ENCODE measurements at places on chromosomes 2 and 18. TPM values are rescaled to one million over a fixed set of nuclear protein-coding genes. Genes with fewer than 3 reads are reported as not detected.

DNA sequence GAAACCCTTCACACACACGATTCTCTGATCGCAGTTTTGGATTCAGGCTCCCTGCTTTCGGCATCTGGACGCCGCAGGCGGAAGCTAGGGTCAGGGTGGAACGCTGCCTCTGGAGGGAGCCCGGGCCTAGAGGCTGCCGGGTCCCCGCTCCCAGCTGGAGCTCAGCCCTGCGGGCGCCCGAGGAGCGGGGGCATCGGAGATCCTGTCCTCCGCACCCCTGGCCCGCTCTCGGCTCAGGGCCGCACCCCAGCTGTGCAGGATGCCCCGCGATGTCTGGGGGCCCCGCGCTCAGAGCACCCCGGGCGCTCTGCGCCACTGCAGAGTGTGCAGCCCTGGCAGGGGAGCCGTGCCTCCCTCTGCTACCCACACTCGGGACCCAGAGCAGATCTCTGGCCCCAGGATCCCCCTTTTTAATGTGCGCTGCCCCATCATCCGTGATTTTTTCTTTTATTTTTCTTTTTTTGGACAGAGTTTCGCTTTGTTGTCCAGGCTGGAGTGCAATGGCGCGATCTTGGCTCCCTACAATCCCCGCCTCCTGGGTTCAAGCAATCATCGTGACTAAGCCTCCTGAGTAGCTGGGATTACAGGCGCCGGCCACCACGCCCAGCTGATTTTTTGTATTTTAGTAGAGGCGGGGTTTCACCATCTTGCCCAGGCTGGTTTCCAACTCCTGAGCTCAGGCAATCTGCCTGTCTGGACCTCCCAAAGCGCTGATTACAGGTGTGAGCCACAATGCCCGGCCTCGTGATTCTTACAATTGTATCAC is 54.8 kb upstream of the TUBA3E start:
- peak; percentile 45 for DNase-seq

GRCh38 chr18:51163543-51163942 is 33.9 kb downstream of the MEX3C start:
- no peak for DNase-seq

DNA sequence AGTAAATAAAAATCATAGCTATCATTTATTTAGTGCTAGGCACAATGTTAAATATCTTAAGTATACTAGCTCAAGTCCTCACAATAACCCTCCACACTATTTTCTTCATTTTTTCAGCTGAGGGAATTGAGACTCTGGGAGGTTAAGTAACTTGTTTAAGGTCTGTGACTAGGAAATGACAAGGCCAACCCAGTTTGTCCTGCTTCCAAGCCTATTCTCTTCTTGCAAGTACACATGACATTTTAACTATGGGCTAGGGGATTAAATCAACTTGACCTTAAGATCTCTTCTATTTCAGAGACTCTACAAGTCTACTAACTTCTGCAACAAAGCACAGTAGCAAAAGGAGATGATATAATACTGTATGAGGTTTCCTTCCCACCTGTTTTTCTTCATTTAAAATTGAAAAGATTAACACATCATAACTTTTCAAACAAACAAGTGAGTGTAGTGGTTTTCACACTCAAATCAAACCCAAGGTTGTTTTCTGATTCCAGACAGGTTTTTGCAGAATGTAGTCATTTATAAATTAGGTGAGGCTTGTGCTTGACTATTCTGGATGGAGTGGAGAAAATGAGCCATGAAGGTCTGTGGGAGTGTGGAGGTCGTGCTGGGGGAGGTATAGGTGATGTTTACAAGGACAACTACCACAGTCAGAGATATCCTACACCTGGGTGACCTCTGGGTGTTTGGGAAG is 57.0 kb downstream of the CD28 start:
- no peak for DNase-seq

DNA sequence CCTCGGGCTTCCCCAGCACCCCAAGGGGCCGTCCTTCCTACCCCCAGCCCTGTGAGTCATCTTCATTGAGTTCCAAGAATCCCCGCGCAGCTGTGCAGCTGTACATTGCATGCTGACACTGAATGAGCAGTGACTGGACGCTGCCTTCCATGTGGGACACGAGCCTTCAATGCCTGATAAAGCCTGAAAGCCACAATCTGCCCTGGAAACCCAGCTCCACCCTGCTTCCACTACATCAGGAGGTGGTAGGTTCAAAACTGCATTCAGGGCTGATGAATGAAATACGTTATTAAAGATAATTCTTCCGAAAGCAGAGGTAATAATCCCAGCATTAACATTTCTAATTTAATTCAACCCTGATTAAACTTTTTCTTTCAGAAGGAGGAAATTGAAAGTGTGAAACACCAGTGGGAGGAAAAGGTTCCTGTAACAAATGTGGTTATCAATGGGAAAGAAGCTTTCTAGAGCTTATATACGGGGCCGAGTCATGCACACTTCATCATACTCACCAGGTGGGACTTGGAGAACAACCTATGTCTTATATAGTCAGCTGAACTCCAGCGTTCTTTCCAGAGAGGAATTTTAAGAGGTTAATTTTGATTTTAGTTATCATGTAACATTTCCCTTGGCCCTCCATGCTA is 360.1 kb downstream of the LPIN1 start:
- peak; percentile 38 for DNase-seq

MALL gene
- total RNA-seq = 499 TPM

- no peak for DNase-seq
These were observed 818 bp upstream of the SLC20A1 start for GRCh38 chr2:112644933-112645309.

- DNase-seq = no peak
These were observed 72.9 kb downstream of the XRCC5 start for GRCh38 chr2:216181953-216182461.

GRCh38 chr2:237978058-237978712 is 11.4 kb downstream of the UBE2F start:
- DNase-seq = no peak

DNA sequence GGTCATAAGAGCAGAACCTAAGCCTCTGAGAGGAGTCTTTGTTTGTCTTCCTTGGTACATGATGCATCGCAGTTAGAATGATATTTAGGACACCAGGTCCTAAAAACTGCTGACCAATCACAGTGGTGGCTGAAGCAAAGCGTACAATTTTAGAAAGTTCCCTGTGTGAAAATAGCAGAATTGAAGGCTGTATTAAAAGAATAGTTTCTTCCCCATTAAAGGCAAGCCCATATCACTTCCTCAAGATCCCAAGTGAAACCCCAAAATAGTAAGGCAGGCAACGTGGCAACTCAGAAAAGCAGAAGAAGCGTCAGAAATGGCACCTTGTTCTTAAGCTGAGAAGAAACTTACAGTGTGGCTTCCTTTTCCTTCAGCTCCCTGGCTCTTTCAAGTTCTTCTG is 154.8 kb upstream of the PGAP1 start:
- DNase-seq = no peak

- no peak for DNase-seq
These were observed 640.4 kb downstream of the NR4A2 start for GRCh38 chr2:155692106-155692505.

NAT8 gene
- not detected for total RNA-seq

DNA sequence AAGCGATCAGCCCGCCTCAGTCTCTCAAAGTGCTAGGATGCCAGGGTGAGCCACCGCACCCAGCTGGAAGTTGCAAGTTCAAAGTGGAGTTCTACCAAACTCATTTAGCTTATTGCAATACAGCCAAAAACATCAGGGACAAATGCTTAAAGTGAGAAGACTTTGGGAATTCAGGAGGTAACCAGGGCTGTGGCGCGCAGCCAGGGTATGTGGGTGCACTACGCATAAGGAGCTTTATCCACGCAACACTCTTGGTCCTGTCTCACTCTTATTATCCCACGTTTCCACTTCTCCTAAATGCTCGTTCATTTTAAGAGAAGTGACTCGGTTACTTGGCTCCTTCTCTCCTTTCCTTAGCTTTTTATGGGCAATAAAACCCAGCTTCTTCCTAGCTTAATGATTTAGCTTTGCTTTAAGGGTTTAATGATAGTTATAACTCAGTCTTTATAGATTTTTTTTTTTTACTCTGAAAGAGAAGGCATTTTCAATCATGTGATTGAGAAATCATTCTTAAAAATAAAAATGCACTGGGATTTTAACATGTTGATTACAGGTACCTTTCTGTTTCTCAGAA is 199.8 kb downstream of the KCNE4 start:
- no peak for DNase-seq

GRCh38 chr2:28621172-28622100 is 125.6 kb downstream of the PLB1 start:
- DNase-seq = peak; percentile 80

GRCh38 chr2:80887841-80888378 is 583.4 kb upstream of the LRRTM1 start:
- DNase-seq = peak; percentile 8

TNFAIP6 gene
- 0.95 TPM for total RNA-seq

- DNase-seq = no peak
These were observed 84.6 kb downstream of the FBXO15 start for GRCh38 chr18:74063023-74063422.

DNA sequence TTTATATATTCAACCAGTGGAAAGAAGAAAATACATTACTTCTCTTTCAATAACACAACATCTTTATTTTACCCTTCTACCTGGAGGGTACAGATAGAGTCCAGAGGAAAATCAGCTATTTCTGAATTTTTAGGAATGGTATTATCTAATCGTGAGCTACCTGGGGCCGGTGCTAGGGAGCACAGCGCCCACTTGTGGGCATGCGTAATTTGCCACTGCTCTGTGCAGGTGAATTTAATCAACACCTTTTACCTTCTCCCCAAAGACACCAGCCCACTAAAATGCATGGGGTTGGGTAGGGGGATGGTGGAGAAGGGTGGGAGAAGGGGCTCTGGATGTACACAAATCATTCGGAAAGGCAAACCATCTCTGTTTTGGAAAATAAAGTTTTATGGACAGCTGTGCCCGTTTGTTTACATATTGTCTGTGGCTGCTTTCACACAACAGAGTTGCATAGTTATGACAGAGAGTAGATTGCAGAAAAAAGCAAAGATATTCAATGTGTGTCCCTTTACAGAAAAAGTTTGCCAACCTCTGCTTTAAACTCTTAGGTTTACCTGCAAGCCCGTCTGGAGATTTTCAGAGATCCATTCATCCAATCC is 51.5 kb upstream of the DCC start:
- peak; percentile 13 for DNase-seq

DNA sequence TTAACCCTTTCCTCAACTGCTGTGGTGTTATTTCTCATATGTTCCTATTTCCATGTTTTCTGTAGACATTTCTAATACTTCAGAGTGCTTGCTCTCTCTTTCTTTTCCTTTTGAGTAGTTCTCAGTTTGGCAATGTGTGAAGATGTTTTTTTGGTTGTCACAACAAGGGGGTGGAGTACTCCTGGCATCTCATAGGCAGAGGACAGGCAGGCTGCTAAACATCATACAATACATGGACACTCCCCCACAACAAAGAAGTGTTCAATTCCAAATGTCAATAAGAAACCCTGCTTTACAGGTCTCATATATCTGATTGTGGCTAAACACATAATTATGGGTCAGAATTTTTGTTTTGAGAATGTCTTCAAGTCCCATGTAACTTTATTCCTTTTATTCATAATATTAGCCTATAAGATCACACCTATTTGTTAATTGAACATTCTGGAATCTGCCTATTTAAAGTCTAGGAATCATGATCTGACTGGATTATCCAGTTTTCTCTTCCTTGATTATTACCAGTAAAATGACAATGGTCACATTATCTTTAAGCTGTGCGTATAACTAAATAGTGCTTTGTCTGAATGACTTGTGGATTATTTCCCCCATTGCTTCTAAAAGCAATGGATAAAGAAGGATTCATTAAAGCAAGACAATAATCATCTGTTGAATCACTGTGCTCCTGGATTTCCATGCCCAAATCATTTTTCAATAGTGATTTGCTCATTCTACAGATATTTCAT is 46.8 kb upstream of the ITPRID2 start:
- no peak for DNase-seq

GRCh38 chr2:47072728-47073191 is 82.3 kb downstream of the STPG4 start:
- peak; percentile 53 for DNase-seq

- DNase-seq = no peak
These were observed 42.9 kb upstream of the RIT2 start for GRCh38 chr18:43158381-43158780.

Data from transverse colon (tissue), 4 donors.